ENCODE measurements at places on chromosomes 7 and 10. TPM values are rescaled to one million over a fixed set of nuclear protein-coding genes. Genes with fewer than 3 reads are reported as not detected.

The RBP3 gene
- polyA plus RNA-seq, result 0.08 TPM

The RSU1 gene
- 82.1 TPM for polyA plus RNA-seq

The CSGALNACT2 gene
- 18.8 TPM for polyA plus RNA-seq

The OR2A5 gene
- 0.08 TPM for polyA plus RNA-seq
